Hematopoietic multipotent progenitor cell (in vitro differentiated cells): ENCODE measurements at places on chromosomes 4 and X.

DNA sequence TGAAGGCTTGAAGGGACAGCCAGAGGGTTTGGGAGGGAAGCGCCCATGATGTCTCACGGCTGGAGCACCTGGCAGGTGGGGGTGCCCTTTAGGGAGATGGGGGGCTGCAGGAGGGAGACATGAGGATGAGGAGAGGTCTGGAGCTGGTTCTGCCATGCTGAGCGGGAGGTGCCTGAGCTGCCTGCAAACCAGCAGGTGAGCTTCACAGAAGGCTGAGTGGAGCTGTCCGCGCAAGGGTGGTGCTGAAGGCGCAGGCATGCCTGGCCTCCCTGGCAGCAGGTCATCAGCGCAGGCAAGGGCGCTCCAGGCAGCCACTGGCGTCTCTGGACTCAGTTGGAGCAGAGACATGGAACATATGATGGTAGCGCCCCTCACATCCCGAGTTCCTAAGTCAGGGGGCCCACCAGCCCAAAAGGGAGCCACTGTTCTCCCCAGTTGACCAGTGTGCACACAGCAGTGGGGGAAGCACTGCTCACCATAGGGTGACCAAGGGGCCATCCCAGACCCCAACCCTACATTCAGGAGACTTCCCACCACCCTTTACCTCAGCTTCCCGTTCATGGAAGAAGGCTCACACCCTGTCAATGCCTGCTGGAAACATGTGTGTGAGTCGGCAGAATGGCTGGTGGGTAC, 25.8 kb downstream of the ADRA2C start:
- no peak for DNase-seq

- no peak for DNase-seq
These were observed 14.7 kb upstream of the CLCN4 start for GRCh38 chrX:10142041-10142599.

DNA sequence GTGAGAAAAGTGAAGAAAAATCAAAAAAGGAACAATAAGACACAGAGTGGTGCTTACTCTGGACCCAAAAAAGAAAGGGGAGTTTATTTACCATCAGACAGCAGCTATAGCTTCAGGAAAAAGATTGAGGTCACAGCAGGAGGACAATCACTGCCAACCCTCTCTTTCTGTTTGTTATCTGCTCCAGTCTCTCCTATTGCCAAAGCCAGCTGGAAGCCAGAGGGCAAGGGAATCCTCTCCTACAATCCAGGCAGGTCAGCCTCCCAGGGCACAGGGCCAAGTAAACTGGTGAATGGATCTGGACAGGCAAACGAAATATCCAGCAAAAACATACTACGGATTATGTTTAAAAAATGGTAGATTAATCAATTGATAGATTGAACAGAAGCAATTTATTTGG, 306.9 kb upstream of the SLIT2 start:
- DNase-seq: no peak

GRCh38 chr4:47410271-47410670, 53.2 kb downstream of the COMMD8 start:
- DNase-seq: no peak

DNA sequence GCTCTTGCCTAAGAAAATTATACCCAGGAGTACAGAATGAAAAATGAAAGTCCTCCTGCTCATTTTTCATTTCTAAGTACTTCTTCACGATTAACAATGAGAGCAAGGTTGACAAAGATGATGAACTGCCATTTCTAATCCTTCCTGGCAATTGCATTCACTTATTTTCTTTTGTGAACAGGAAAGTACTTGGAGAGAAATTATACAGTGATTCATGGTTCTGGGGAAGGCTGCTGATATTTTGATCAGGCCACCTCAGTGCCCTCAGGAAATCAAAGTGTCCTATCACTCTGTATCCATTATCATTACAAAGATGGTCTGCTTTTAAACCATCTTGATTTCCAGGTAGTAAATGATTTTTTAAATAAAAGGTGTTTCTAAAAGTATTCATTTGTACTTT, 467.5 kb downstream of the PACRGL start:
- no peak for DNase-seq

- DNase-seq: no peak
These were observed 2.5 kb upstream of the PPM1K start for GRCh38 chr4:88286897-88287296.

DNA sequence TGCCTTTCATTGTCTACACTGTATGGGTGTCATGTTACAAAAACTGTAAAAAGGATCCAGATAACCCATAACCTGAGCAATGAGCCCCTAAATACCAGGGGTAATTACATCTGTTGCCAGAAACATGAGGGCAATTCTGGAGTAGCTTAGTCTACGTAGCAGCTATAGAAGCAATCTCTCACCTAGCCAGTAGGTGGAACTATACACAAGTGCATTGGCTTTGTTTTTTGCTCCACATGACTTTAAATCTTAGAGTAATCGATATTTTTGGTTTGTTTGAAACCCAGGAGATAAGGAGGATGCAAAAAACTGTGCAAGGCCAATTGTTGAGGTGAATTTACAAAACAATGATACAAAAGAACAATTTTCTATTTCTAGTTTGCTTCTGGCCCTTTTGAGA, 57.5 kb downstream of the GPR82 start:
- DNase-seq: peak; percentile 9

- no peak for DNase-seq
These were observed 10.9 kb upstream of the CLTRN start for GRCh38 chrX:15675490-15675921.

GRCh38 chr4:77525538-77525937, 80.1 kb upstream of the CXCL13 start:
- DNase-seq: no peak

DNA sequence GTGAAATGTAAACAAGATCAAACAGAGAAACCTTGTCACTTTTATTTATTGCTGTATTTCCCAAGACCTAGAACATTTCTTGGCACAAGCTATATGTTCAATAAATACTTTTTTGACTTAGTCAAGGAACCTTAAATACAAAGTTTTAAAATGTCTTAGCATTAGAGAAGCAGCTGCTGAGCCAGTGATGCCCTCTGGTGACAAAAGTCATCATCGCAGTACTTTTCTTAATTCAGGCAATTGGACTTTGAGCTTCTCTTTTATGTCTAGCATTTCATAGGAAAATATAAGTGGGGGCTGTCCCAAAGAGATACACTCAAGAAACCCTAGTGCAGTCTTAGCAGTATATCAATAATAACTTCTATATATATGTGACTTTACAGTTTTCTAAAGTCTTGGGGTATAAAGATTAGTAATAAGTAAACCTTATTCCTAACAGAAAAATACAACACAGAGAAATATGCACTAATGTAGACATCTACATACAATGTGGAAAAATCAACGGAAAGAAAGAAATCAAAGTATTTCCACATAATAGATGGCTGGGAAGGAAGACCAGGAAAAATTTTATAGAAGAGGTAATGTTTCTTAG, 118.4 kb downstream of the DTHD1 start:
- DNase-seq: peak; percentile 25

DNA sequence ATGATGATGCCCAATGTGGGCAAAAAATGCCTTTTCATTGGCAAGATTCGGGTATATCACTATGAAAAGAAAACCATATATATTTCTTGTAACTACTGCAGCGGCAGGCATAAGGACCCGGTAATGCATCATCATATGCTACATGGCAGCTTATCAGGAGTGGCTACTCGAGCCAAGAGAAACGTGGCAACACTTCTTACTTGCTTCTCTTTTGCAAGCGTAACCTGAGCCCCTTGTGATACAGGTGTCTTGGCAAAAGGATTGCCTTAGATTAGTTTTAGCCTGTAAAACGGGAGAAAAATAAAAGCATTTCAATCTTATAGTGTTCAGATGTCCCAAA, 280.3 kb downstream of the SPRY1 start:
- DNase-seq: no peak

DNA sequence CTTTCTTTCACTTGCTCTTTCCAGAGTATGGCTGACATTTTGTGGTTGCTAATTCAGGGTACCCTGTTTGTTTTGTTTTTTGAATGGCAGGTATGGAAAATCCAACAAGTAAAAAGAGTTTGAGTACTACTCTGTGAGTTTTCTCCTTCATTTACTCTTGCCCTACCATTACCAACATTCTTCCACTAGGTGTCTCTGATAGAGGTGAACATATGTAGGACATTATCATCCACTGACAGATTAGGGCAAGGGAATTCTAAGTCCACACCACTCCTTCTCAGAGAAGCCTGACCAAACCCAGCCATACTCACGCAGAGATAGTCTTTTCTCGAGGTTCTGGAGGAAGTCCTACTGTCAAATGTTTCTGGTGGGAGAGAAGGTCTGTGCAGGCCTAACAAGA, 36.7 kb upstream of the HDAC8 start:
- DNase-seq: peak; percentile 7

DNA sequence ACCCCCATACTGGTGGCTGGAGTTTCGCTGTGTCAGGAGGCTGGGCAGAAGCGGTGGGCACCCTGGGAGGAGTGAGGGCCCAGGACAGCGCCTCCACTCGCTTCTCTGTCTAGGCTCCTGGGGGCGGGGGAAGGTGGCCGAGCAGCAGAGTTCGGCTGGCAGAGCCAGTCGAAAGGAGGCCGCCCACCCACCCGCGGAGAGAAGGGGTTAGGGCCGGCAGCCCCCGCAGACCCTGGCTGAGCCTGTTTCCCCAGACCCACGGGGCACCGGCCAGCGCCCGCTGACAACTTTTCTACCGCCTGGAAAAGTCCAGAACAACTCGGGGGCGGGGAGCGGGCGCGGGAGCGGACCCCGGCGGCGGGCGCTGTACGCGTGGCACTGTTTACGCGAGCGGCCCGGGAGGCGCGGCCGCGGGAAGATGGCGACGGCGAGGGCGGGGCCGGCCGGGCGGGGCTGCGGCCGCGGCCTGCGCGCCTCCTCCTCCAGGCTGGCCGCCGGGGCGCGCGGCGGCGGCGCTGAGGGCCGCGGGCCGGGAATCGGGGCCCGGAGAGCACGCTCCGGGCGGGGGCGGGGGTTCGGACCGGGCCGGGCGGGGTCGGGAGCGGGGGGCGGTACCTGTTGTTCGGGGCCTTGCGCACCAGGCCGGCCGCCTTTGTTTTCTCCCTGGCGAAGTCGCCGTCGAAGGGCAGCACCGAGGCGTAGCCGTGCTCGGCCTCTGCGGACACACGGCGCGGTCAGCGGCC, 628 bp downstream of the MXD4 start:
- peak; percentile 32 for DNase-seq

DNA sequence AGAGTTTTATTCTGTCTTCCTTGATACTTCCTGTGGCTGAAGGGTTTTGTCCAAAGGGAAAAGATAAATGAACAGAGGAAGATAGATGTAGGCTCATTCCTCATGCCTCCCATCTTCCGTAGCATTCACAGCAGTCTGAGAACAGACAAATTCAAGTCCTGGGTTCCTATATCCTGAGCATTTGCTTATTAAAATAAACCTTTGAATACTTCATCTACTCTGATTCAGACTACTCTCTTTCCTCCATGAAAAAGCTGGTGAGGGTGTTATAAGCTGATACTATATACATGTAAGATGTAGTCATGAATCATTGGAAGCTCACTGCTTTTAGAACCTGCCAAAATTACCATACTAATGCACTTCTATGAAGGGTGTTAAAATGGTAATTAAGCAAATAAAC, 61.2 kb downstream of the GAB1 start:
- DNase-seq: no peak

DNA sequence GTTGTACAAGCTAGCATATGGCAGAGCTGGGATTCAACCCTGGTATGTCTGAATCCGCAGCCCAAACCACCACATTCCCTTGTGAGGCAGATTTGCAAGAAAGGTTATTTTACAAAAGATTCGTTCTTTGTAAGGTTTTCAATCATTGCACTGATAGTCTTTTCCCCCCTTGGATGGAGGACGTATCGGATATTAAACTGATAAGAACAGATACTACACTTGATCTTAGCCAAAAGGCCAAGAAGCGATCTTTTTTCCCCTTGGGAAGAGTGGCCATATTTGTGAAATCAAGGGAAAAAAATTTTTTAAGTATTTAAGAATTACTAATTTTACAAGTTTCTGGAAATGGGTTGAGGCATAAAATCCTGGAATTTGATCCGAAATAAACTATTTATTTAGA, 34.4 kb upstream of the MSMO1 start:
- no peak for DNase-seq

DNA sequence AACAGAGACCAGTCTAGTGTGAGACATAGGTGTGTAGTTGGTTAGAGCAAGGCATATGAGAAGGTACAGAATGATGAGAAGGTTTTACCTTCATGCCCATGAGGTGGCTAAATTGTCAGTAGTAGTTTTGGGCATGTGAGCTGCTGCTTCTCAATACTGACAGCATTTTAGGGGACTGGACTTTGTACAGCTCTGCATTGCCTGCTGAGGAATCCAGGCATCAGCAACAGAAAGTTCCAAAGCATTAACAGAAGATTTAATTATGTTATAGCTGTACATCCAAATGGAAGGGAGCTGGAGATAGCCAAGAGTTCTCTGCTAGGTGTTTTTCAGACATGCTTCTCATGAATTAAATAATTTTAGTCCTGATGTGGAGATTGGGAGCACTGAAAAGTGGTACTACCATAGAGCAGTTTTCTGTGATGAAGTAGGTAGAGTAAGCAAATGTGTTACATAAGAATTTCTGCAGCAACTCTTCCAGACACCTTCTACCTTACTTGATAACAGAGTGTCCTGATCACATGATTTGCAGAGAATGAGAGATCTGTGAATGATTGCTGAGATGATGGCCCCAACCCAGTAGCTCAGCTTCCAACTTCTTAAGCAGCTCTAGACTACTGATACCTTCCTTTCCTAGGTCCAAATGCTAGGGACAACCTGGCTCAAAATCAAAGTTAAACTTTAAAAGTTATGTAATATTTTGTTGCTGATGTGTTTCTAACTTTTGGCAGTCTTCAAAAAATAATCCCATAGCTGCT, 30.4 kb downstream of the FNIP2 start:
- DNase-seq: no peak

GRCh38 chr4:118739022-118739713, 54.0 kb downstream of the METTL14 start:
- no peak for DNase-seq

GRCh38 chrX:12981880-12982279, 7.0 kb downstream of the TMSB4X start:
- peak; percentile 74 for DNase-seq

DNA sequence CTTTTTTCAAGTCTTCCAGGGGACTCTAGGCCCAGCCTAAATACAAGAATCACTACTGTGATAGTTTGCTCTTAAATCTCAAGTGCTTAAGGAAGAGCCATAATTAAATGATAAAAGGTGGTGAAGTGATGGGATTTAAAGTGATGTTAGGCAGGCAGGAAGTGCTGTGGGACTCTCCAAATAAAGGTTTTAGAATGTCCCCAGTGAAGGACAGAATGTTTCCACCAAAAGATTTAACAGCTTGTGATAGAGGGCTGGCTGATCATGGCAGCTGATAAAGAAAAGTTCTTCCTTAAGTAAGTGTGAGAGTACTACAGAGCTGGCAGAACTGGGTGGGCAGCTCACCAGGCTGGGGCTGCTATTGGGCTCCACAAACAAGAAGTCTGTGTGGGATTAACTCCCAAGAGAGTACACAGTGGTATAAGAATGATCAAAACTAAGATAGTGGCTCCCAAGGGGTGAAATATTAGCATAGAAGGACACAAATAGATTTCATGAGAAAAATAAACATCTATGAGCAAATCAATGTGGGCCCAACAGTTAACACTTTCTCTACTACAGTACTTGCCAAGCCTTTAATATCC, 637.2 kb upstream of the CPEB2 start:
- no peak for DNase-seq
